Activated CD8-positive, alpha-beta memory T cell treated with anti-CD3 and anti-CD28 coated beads for 1 hour (primary cell): ENCODE measurements at places on chromosomes 5 and 9.

DNA sequence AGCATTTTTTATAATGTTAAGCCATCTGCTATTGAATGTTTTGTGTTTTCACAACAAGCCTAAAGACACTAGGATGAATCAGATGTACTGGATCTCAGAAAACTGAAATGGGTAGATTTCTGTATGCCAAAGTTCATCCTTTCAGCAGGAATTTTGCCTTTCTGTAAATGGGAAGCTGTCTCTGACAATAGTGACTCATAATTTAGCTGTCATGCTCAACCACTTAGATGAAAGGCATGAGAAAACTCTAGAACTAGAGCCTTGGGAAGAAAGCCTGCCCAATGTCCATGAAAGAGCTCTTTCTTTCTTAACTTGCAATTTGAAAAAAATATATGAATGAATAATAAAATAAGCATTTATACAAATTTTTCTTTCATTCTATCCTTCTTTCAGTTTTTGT, 616.0 kb upstream of the EDIL3 start:
- DNase-seq: no peak

GRCh38 chr5:143521846-143522400, 118.4 kb upstream of the NR3C1 start:
- no peak for DNase-seq

GRCh38 chr9:69175486-69175885, 1.4 kb downstream of the TJP2 start:
- no peak for DNase-seq

DNA sequence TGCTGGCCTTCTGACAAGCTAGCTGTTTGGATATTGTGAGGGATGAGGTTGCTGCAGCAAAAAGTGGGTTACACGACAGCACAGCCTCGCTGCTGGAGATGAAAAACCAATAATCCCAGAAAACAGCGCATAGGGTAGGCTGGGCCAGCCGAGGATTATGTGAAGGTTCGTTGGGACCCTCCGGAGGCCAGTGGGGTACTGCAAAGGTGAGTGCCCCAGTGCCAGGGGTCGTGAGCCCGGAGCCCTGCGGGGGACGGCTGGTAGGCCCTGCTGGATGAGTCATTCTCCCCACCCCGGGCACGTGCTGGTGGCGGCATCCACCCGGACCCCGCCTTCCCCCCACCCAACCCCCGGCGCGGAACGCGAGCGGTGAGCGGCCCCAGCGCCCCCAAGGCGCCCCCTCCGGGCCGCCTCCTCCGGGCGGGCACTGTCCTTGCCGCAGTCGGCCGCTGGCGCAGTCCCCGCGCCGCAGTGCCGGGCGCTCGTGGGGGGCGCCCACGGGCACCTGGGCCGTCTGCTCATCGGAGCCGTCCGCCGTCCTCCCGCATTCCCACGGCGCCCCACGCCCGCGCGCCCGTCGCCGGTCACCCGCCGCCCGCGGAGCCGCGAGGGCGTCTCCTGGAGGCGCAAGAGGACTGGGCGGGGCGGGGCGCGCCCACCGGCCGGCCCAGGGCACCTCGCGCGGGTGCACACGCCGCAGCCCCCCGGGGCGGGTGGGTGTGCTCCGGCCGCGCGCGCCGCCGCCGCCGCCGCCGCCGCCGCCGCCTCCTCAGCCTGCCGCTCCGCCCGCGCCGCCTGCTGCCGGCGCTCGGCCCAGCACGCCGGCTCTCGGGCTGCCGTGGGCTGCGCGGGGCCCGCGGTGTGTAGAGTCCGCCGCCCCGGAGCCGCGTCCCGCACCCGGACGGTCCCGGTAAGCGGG, at the start of gene PHF24:
TSS of gene PHF24 (plus strand) at position 794 of the 919 bp plus-strand sequence. CDS start 13,014 bp downstream, outside the sequence.
- DNase-seq: no peak

DNA sequence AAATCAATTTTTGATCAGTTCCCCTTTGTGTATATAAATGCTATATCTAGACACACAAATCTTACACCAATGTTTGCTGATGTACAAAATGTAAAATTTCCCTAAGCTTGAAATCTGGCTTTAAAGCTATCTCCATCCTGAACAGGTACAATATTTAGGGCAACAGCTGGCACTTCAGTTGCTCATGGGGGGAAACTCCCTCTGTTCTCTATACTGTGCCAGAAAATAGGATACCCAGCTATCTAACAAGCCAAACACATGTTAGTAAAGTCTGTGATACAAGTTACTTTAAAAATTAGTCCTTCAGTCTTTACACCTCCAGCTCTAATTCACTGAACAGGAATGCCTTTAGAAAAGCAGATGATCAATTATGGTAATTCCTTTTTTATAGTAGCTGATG, 191.8 kb downstream of the SLF1 start:
- no peak for DNase-seq

DNA sequence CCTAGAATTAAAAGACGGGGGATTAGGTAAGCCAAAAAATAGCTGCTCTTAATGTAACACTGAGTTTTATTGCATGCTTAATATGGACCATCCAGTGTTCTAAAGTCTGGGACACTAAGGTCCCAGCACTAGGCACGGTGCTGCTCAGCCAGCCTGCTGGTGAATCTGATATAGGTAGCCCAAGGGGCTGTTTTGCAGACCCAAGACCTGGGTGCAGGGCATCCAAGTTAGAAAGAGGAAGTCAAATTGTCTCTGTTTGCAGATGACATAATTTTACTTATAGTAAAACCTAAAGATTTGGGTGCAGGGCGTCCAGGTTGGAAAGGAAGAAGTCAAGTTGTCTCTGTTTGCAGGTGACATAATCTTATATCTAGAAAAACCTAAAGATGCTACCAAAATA, 17.8 kb downstream of the IFNA5 start:
- DNase-seq: no peak

DNA sequence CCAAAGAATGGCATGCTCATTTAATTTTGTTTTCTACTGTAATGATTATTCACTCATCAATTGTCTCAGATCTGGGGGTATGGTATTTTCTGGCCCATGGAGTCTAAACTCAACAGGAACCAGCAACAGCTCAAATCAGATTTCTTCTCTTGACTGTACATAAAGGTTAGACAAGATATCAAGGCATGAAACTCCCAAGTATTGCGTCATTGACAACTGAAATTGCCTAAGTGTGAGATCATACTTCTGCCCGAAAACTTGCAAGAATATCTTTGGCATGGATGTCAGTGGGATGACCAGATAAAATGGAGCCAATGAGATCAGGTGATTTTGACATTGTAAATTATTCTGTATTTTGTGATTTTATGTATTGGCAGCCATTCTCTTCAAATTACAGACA, 141.7 kb upstream of the STK32A start:
- no peak for DNase-seq
